ENCODE measurements at places on chromosomes 12 and 14.

- H3K36me3 ChIP-seq, result no peaks in the 10 kb centered on the region
- DNase-seq, result no peak
- H3K4me3 ChIP-seq, result no peak overlapping the region
- no peaks in the 10 kb centered on the region for H3K27me3 ChIP-seq
These were observed 38.0 kb upstream of the RAP1B start for GRCh38 chr12:68572661-68573060.

DNA sequence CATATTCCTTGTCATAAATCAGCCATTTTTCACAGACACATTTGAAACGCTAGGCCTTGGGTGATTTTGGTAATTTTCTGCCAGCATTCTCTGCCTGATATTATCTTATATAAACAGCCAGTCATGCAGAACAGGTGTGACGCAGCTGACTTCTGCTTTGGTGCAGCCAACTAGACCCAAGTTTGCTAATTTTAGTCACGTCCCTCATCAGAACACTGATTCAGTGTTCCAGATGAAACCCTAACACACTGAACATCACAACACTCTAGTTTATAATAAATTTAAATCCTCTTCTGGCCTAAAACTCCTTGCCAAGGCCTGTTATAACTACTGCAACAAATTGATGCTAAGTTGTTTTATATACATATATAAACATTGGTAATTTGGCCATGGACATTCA, 386.1 kb downstream of the SEC23A start:
- no peaks in the 10 kb centered on the region for H3K36me3 ChIP-seq
- no peak overlapping the region for H3K4me3 ChIP-seq
- no peaks in the 10 kb centered on the region for H3K4me1 ChIP-seq
- H3K27me3 ChIP-seq, result peaks cover 11% of the 10 kb centered on the region

- H3K4me3 ChIP-seq, result peak within 1 kb of the TSS; percentile 86
- no peak for DNase-seq
- peaks cover 8% of the 10 kb centered on the region for H3K4me1 ChIP-seq
- H3K36me3 ChIP-seq, result peaks cover 2% of the 10 kb centered on the region
- H3K27ac ChIP-seq, result no peak within 1 kb of the TSS
These were observed at the start of gene NTN4 for GRCh38 chr12:95790033-95790916. TSS of gene NTN4 (minus strand) at chr12:95790764. CDS start at chr12:95790309, 455 bp downstream.

GRCh38 chr12:12087693-12088034, 16.9 kb downstream of the BCL2L14 start:
- H3K36me3 ChIP-seq, result no peaks in the 10 kb centered on the region
- no peak overlapping the region for H3K4me3 ChIP-seq
- DNase-seq, result no peak
- no peaks in the 10 kb centered on the region for H3K4me1 ChIP-seq
- no peak overlapping the region for H3K27ac ChIP-seq
- H3K27me3 ChIP-seq, result peaks cover 57% of the 10 kb centered on the region

- H3K4me3 ChIP-seq, result no peak overlapping the region
- H3K36me3 ChIP-seq, result no peaks in the 10 kb centered on the region
- no peak overlapping the region for H3K27ac ChIP-seq
These were observed 74.9 kb upstream of the MED13L start for GRCh38 chr12:116352315-116352835.

- H3K36me3 ChIP-seq, result no peaks in the 10 kb centered on the region
- DNase-seq, result no peak
- H3K4me1 ChIP-seq, result no peaks in the 10 kb centered on the region
- peaks cover 7% of the 10 kb centered on the region for H3K27me3 ChIP-seq
These were observed 163.2 kb downstream of the PAH start for GRCh38 chr12:102753802-102754201.

GRCh38 chr14:68159701-68160633, 340.4 kb downstream of the RAD51B start:
- no peaks in the 10 kb centered on the region for H3K27me3 ChIP-seq
- H3K4me3 ChIP-seq, result no peak overlapping the region
- no peak for DNase-seq
- peaks cover 2% of the 10 kb centered on the region for H3K36me3 ChIP-seq
- H3K27ac ChIP-seq, result no peak overlapping the region
- no peaks in the 10 kb centered on the region for H3K4me1 ChIP-seq

DNA sequence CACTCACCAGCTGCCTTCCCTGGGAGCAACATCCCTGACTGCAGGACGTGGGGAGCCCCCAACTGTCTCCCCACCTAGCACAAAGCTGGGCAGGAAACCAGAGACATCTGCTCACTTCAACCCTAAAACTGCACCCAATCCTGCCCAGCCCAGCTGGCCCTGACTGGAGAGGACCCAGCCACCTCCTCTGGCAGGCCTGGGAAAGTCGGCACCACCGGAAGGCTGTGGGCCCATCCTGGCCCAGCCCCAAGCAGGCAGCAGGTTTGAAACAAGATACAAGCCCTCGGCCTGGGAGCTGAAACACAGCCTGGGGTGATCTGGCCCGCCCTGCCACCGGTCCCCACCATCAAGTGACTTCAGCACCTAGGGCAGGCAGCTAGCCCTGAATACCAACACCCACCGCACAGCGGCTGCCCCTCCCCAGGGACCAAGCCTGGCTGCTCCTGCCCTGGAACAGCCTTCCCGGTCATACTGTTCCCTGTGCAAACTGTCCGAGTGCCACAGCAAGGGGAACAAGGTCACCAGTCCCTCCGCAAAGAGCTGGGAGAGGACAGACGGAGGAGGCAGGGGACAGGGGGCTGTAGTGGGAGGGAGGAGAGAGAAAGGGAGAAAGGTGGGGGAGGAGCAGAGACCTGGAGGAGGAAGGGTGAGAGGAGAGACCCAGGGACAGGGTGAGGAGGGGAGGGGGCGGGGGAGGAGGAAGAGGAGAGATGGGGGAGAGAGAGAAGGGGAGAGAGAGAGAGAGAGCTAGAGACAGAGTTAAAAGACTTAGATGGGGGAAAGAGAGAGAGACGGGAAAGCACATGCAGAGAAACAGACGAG, 115.7 kb downstream of the RFLNA start:
- H3K4me1 ChIP-seq, result peaks cover 25% of the 10 kb centered on the region
- H3K27ac ChIP-seq, result peak overlapping the region; percentile 77
- peaks cover 19% of the 10 kb centered on the region for H3K36me3 ChIP-seq
- no peak for DNase-seq
- H3K27me3 ChIP-seq, result no peaks in the 10 kb centered on the region

DNA sequence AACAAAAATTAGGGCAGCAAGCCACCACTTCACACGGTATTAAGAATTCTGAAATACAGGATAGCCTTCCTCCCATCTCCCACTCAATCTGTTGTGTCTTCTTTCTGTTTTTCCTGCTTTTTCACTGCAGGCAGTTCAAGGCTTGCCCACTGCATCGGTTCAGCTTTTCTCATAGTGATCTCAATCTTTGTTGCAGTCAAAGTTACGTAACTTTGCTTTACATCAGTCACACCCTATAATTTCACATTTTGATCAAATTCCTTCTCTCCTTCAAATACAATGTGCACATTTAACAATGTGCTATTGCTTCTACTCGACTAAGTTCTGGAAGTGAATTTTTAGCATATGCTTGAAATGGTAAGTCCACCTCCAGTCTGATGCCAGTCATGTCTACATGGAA, 217.6 kb downstream of the EFCAB11 start:
- peaks cover under 1% of the 10 kb centered on the region for H3K36me3 ChIP-seq
- H3K4me1 ChIP-seq, result peaks cover 13% of the 10 kb centered on the region
- DNase-seq, result no peak
- H3K4me3 ChIP-seq, result no peak overlapping the region
- H3K27ac ChIP-seq, result no peak overlapping the region
- H3K27me3 ChIP-seq, result no peaks in the 10 kb centered on the region

GRCh38 chr12:126727218-126728075, 1539.5 kb upstream of the TMEM132C start:
- H3K36me3 ChIP-seq, result peaks cover 2% of the 10 kb centered on the region
- no peak for DNase-seq
- no peak overlapping the region for H3K27ac ChIP-seq
- peaks cover 5% of the 10 kb centered on the region for H3K4me1 ChIP-seq
- peaks cover 43% of the 10 kb centered on the region for H3K27me3 ChIP-seq

- H3K4me1 ChIP-seq, result no peaks in the 10 kb centered on the region
- H3K4me3 ChIP-seq, result no peak overlapping the region
- DNase-seq, result no peak
- no peaks in the 10 kb centered on the region for H3K36me3 ChIP-seq
- no peak overlapping the region for H3K27ac ChIP-seq
- H3K27me3 ChIP-seq, result peaks cover 14% of the 10 kb centered on the region
These were observed 89.4 kb downstream of the UNC79 start for GRCh38 chr14:93520053-93520607.

DNA sequence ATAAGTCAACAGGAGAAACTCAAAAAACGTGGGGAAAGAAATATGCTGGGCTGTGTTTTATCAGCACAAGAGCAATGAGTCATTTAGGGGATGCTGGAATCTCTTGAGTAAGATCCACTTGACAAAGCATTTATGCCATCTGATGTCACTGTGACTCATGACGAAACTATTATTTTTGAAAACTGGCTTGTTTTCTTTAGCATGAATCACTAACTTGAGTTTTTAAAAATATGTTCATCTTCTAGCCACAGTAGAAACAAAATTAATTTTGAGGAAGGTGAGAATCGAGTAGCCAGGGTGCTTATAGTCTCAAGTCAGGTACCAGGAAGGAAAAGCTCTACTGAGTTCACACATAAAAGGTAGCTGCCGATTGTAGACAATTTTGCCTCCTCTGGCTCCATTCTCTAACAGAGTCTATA, 456.2 kb upstream of the MGAT4C start:
- no peak overlapping the region for H3K4me3 ChIP-seq
- no peak overlapping the region for H3K27ac ChIP-seq
- H3K36me3 ChIP-seq, result no peaks in the 10 kb centered on the region

GRCh38 chr14:82060219-82060618, 526.6 kb upstream of the SEL1L start:
- no peaks in the 10 kb centered on the region for H3K27me3 ChIP-seq
- no peak for DNase-seq
- no peaks in the 10 kb centered on the region for H3K4me1 ChIP-seq

DNA sequence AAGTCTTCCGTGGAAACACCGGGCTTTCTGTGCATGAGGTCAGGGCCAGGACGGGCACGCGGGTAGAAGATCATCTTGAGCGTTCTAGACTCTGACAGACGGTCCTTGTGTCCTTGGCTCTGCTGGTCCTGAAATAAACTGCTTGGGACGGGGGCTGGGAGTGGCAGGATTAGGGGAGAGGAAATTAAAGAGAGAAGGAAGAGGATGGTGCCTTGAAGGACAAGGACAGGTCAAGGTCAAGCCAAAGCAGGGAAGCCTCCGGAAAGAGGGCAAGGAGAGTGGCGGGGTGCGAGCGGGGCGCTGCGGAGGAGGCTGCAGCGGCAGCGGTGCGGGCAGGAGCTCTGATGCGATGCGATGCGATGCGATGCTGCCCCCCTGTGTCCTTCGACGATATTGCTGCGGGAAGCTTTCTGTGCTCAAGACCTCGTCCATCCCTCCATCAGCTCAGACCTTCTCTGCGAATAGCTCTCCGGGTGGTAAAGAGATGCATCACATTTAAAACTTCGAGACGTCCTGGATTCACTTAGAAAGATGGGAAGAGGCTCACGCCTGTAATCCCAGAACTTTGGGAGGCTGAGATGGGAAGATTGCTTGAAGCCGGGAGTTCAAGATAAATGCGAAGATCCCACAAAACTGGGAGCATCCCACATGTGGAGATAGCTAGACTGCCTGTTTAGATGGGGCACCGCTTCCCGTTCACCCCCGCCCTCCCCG, 110.1 kb upstream of the TMEM132D start:
- no peaks in the 10 kb centered on the region for H3K27me3 ChIP-seq
- no peak overlapping the region for H3K27ac ChIP-seq
- H3K4me1 ChIP-seq, result no peaks in the 10 kb centered on the region

- DNase-seq, result no peak
- H3K36me3 ChIP-seq, result no peaks in the 10 kb centered on the region
- H3K27me3 ChIP-seq, result peaks cover 49% of the 10 kb centered on the region
- H3K27ac ChIP-seq, result no peak overlapping the region
- H3K4me1 ChIP-seq, result peaks cover 6% of the 10 kb centered on the region
These were observed 276.8 kb downstream of the ADGRD1 start for GRCh38 chr12:131230340-131231031.

GRCh38 chr12:93015871-93016751, 87.0 kb upstream of the EEA1 start:
- no peak overlapping the region for H3K27ac ChIP-seq
- H3K36me3 ChIP-seq, result peaks cover 1% of the 10 kb centered on the region
- no peak overlapping the region for H3K4me3 ChIP-seq

DNA sequence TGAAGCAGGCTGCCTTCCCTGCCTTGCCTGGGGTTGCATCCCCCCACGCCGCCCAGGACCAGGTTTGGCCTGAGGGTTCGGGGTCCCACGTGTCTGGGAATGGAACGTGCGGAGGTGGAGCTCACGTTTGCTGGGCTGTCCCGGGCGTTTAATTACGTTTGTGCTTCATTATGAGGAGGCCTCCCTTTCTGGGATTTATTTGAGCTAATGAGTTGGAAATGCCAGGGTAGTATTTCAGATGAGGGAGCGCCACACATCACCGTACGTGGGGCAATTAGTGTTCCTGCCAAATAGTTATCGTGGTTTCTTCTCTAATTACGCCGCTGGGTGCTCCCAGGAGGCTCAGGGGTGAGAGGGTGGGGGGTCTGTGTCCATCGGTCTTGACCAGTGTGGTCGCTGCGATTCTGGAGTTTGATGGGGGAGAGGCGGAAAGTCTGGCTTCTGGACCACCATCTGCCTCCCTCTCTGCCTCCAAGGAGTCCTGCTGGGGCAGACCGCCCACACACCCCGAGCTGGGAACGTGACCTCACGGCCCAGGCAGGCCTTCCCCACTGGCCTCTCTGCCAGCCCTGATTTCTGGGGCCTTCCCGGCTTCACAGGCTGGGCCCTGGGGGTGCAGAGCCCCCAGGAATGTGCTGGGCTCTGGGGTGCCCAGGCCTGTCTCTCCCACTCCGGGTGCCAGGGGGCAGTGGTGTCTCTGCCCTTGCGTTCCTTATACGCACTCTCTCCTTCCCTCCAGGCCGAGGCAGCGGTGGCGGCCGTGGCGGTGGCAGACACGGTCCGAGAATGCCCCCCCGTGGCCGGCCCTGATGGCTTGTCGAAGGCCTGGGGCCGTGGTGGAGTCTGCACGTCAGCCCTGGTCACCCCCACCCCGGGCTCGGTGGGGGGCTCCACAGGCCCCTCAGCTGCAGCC, 18.9 kb downstream of the KIF26A start:
- H3K27ac ChIP-seq, result no peak overlapping the region
- no peaks in the 10 kb centered on the region for H3K27me3 ChIP-seq
- H3K4me1 ChIP-seq, result no peaks in the 10 kb centered on the region
- no peaks in the 10 kb centered on the region for H3K36me3 ChIP-seq

- peak; percentile 27 for DNase-seq
- no peaks in the 10 kb centered on the region for H3K27me3 ChIP-seq
- peaks cover 57% of the 10 kb centered on the region for H3K4me1 ChIP-seq
- peak overlapping the region; percentile 69 for H3K4me3 ChIP-seq
These were observed 52.2 kb downstream of the ATF7IP start for GRCh38 chr12:14417715-14418114.

GRCh38 chr12:49642370-49642802, 19.0 kb downstream of the PRPF40B start:
- H3K27me3 ChIP-seq, result no peaks in the 10 kb centered on the region
- peaks cover 11% of the 10 kb centered on the region for H3K36me3 ChIP-seq
- H3K4me1 ChIP-seq, result peaks cover 19% of the 10 kb centered on the region
- DNase-seq, result no peak

- H3K36me3 ChIP-seq, result no peaks in the 10 kb centered on the region
- H3K27ac ChIP-seq, result no peak overlapping the region
- no peak overlapping the region for H3K4me3 ChIP-seq
- no peaks in the 10 kb centered on the region for H3K4me1 ChIP-seq
- H3K27me3 ChIP-seq, result no peaks in the 10 kb centered on the region
- no peak for DNase-seq
These were observed 164.0 kb downstream of the ALG10B start for GRCh38 chr12:38480594-38480993.

- no peak overlapping the region for H3K4me3 ChIP-seq
- no peaks in the 10 kb centered on the region for H3K36me3 ChIP-seq
- no peaks in the 10 kb centered on the region for H3K27me3 ChIP-seq
- H3K27ac ChIP-seq, result no peak overlapping the region
- no peak for DNase-seq
These were observed 1339.2 kb downstream of the AACS start for GRCh38 chr12:126404293-126404881.
